ENCODE measurements at places on chromosomes 2 and 18.
A peak's percentile ranks its signal among the peaks of the same experiment; 100 is the strongest.

DNA sequence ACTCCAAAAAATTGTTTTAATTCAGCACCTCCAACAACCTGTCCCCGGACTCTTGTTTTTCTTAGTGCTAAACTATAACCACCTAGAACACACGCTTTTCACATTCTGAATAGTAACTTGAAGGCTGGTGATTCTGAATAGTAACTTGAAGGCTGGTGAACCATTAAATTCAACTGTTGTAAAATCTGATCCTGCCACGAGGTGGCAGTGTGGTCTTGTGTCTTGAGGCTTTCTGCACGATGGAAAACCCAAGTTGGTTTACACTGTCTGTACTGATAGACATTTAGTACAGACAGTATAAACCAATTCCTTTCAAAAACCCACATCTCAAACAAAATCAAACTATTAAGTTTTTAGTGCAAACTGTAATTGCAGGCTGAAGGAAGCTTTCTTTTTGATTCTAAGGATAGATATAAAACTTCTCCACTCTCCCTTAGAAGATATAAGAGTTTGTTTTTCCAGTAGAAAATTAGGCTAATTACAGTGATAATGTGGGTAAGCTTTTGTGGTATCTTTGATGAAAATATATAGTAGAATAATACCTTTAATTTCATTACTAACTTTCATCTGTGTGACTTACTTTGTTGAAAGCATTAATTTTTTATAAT lies 57.6 kb downstream of the VAPA start:
- DNase-seq = peak; percentile 22

DNA sequence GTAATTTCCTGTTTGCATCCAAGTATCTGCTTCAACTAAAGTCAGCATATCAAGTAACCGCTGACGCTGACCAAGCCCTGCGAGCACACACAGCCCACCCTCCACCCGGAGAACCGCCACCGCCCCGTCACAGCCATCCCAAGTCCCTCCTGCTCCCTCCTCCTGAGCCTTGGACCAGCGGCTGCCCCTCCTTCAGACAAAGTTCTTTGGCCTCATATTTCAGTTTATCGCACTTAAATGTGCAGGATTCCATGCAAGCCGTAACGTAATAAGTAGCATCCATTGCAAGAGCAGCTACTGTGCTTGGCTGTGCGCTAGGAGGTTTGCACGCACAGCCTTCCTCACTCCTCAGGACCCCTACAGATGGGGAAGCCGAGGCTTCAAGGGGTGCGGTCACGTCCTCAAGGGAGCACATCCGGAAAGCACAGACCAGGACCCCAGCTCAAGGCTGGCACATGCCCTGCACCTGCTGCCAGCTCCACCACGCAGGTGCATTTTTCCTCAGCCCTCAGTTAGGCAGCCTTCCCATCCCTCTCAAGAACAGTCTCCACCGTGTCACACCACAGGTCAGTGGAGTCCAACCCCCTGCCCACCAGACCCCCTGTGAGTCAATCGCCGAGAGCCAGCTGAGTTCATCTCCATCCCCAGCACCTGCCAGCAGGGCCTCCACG lies 17.1 kb downstream of the PXDN start:
- no peak for DNase-seq

DNA sequence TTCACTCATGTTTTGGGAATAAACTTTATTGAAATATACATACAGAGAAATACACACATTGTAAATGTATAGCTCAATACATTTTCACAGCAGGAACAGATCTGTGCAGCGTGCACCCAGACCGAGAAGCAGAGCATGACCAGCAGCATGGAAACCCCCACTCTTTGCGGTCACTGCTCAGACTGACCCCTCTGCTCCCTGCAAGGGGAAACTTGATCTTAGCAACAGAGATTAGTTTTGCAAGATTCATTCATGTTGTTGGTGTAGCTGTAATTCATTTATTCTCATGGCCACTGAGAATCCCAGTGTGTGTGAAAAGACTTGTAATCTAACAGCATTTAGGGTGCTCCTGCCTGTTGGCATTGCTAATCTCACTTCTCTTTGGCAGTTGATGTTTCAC lies 35.2 kb downstream of the LPIN1 start:
- DNase-seq = no peak

- no peak for DNase-seq
Measured at GRCh38 chr2:58514252-58514651, 273.1 kb upstream of the FANCL start.

- DNase-seq = no peak
Measured at GRCh38 chr2:5954509-5954908, 262.3 kb downstream of the SOX11 start.

GRCh38 chr2:72204156-72204785 lies 56.6 kb upstream of the CYP26B1 start:
- DNase-seq = no peak

DNA sequence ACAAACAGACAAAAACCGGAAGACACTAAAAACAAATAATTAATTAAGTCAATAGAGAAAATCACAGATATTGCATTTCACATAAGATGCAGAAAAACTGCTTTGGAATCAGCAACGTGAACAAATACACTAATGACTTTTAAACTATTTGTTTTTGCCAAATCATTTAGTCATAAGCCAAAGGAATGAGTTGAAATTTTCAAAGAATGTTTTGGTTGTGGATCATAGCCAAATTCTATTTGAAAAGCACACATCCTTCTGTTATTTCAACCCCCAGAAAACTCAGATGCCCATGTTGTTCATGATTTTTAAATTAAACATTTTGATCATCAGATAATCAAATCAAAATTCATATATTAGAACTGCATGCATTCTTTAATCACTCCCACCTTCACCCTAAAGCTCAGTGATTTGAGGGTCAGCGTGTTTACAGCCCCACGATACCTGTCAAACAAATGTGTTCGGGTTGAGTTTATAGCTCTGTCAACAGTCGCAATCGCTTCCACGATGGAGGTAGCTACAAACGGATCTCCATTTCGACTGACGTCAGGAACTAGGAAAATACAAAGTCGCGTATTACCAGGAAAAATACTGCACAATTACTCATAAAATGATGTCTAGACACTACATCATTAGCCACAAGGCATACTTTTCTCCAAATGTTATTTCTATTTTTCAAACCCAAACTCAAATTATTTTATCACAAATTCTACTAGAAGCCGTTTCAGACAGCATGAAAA lies 90.2 kb downstream of the PXDN start:
- DNase-seq = no peak

- no peak for DNase-seq
Measured at GRCh38 chr2:44740678-44741077, 200.8 kb upstream of the SIX3 start.

GRCh38 chr2:114661971-114662939 lies 219.8 kb downstream of the DPP10 start:
- no peak for DNase-seq

- no peak for DNase-seq
Measured at GRCh38 chr2:3603536-3604206, 8.8 kb downstream of the COLEC11 start.

Data from stimulated activated CD4-positive, alpha-beta T cell treated with anti-CD3 and anti-CD28 coated beads, Interleukin-15, amount 100 ng/mL, for 1 hour (primary cell).